ENCODE measurements at places on chromosomes 11 and 22. TPM values are rescaled to one million over a fixed set of nuclear protein-coding genes. Genes with fewer than 3 reads are reported as not detected.

TRPM5 gene
- not detected for total RNA-seq

PRODH gene
- total RNA-seq = 0.28 TPM

GPR83 gene
- total RNA-seq = 0.06 TPM

CNIH2 gene
- 2.1 TPM for total RNA-seq

TREH gene
- not detected for total RNA-seq

LINC01488 gene
- not detected for total RNA-seq

CHRM1 gene
- 0.06 TPM for total RNA-seq

P2RX3 gene
- 0.18 TPM for total RNA-seq

DESI1 gene
- total RNA-seq = 15.4 TPM

GRM5 gene
- not detected for total RNA-seq

LMO1 gene
- 2.5 TPM for total RNA-seq

SPDYC gene
- not detected for total RNA-seq

OR4D5 gene
- total RNA-seq = not detected

PKP3 gene
- total RNA-seq = 34.0 TPM

MS4A6A gene
- total RNA-seq = not detected

PHOX2A gene
- total RNA-seq = not detected

YAP1 gene
- 40.7 TPM for total RNA-seq

AIFM3 gene
- total RNA-seq = 2.1 TPM

RPUSD4 gene
- total RNA-seq = 19.3 TPM

TM7SF2 gene
- total RNA-seq = 5.1 TPM

NCAM1 gene
- total RNA-seq = not detected

THY1 gene
- 12.7 TPM for total RNA-seq

CNTF gene
- 1.5 TPM for total RNA-seq

OR2AG2 gene
- 0.01 TPM for total RNA-seq

IGLL1 gene
- not detected for total RNA-seq

H19 gene
- total RNA-seq = 13.2 TPM

FGF4 gene
- not detected for total RNA-seq

ARHGAP20 gene
- not detected for total RNA-seq

ZNF74 gene
- 5.9 TPM for total RNA-seq

SLN gene
- total RNA-seq = 0.50 TPM

PRDM11 gene
- total RNA-seq = 6.9 TPM

VSIG10L2 gene
- total RNA-seq = not detected

ART5 gene
- 0.33 TPM for total RNA-seq

OR6A2 gene
- total RNA-seq = not detected

MEI1 gene
- not detected for total RNA-seq

MMP1 gene
- total RNA-seq = 1.2 TPM

UPK3A gene
- not detected for total RNA-seq

SELENOM gene
- total RNA-seq = 80.2 TPM

ANO9 gene
- 0.96 TPM for total RNA-seq

NLRP14 gene
- not detected for total RNA-seq

GNG3 gene
- total RNA-seq = not detected

NXPE4 gene
- not detected for total RNA-seq

TNNT3 gene
- not detected for total RNA-seq

SLCO2B1 gene
- 6.7 TPM for total RNA-seq

APOL5 gene
- total RNA-seq = not detected

SCGB1C1 gene
- total RNA-seq = not detected

OSM gene
- total RNA-seq = not detected

DKK3 gene
- total RNA-seq = 11.9 TPM

OR51B4 gene
- total RNA-seq = not detected

PPM1F gene
- total RNA-seq = 24.2 TPM

KRTAP5-8 gene
- total RNA-seq = not detected

DUSP8 gene
- total RNA-seq = 2.0 TPM

OR6T1 gene
- not detected for total RNA-seq

SCGB1A1 gene
- total RNA-seq = not detected

BEST1 gene
- total RNA-seq = 5.8 TPM

CLCF1 gene
- total RNA-seq = 44.6 TPM

KCNK4 gene
- total RNA-seq = 0.24 TPM

PARVB gene
- total RNA-seq = 39.3 TPM

TMEM121B gene
- total RNA-seq = 0.14 TPM
